ENCODE measurements at places on chromosomes 13 and 19. TPM values are rescaled to one million over a fixed set of nuclear protein-coding genes. Genes with fewer than 3 reads are reported as not detected.

ANKLE1 gene
- total RNA-seq: 1.4 TPM

TUBB4A gene
- total RNA-seq: not detected

GFY gene
- not detected for total RNA-seq

MISP gene
- total RNA-seq: not detected

KIR2DL3 gene
- total RNA-seq: not detected

CPB2 gene
- not detected for total RNA-seq

ZNF491 gene
- 1.5 TPM for total RNA-seq

DAPK3 gene
- 200 TPM for total RNA-seq

NECTIN2 gene
- 121 TPM for total RNA-seq

FPR1 gene
- not detected for total RNA-seq

KLK15 gene
- not detected for total RNA-seq

ATP4A gene
- total RNA-seq: not detected

WDR87 gene
- not detected for total RNA-seq

PALM3 gene
- not detected for total RNA-seq

GRIK5 gene
- 2.3 TPM for total RNA-seq

ZNF835 gene
- under 0.01 TPM for total RNA-seq

KLF1 gene
- under 0.01 TPM for total RNA-seq

EXOC3L2 gene
- total RNA-seq: 1.1 TPM

ZNF888 gene
- total RNA-seq: 5.2 TPM

TSSK6 gene
- total RNA-seq: 0.76 TPM

GGACT gene
- total RNA-seq: 5.9 TPM

DOCK6 gene
- 39.8 TPM for total RNA-seq

ZNF577 gene
- 3.9 TPM for total RNA-seq

RGL3 gene
- total RNA-seq: 2.1 TPM

ACTMAP gene
- under 0.01 TPM for total RNA-seq

PBX4 gene
- total RNA-seq: not detected

MYH14 gene
- not detected for total RNA-seq

ZNF616 gene
- 5.2 TPM for total RNA-seq

SYNGR4 gene
- total RNA-seq: not detected

TNFSF11 gene
- not detected for total RNA-seq

ZNF844 gene
- total RNA-seq: 1.4 TPM

ICAM5 gene
- total RNA-seq: under 0.01 TPM

KPTN gene
- 3.9 TPM for total RNA-seq

UFM1 gene
- total RNA-seq: 115 TPM

SGCG gene
- under 0.01 TPM for total RNA-seq

CAPNS1 gene
- 230 TPM for total RNA-seq

C13orf42 gene
- total RNA-seq: not detected

CYP4F2 gene
- total RNA-seq: not detected

CALR gene
- total RNA-seq: 1,595 TPM

POGLUT2 gene
- 33.1 TPM for total RNA-seq

CRYL1 gene
- total RNA-seq: 19.3 TPM
